EH (cell line): ENCODE measurements at places on chromosomes 2 and 18.

GRCh38 chr18:49072524-49072934 lies 121.8 kb upstream of the SMAD7 start:
- no peak for DNase-seq

DNA sequence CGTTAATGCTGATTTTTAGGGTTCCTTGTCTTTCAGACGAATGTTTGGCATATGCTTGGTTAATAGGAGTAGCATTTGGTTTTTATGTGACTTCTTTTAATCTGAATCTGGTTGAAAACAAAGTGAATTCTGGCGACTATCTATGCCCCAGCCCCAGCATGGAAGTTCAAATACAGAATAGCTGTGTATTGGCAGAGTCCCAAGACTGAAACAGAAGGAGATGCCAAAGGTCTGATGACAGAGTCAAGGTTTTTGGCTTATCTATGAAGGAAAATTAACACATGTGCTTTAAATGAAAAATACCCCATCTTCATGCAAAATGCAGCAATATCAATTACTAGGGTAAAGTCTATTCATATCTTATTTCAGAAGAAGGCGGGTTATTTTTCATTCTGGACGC lies 734.8 kb upstream of the NXPH2 start:
- DNase-seq, result no peak

DNA sequence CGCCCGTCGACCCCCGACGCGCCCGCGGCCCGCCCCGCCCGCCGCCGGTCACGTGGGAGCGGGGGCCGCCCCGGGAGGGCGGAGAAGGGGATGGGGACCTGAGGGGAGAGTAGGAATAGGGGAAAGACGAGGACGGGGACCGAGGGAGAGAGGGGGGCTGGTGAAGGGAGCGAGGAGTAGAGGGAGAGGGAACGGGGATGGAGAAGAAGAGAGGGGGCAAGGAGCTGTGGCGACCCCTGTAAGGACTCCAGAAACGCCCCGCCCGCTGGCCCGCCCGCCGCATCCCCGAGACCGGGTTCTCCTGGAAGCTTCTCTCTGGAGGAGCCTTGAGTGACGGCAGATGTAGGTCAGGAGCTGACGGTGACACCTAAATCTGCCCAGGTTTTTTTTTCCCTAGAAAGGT lies 615 bp downstream of the ADNP2 start:
- peak; percentile 61 for DNase-seq

DNA sequence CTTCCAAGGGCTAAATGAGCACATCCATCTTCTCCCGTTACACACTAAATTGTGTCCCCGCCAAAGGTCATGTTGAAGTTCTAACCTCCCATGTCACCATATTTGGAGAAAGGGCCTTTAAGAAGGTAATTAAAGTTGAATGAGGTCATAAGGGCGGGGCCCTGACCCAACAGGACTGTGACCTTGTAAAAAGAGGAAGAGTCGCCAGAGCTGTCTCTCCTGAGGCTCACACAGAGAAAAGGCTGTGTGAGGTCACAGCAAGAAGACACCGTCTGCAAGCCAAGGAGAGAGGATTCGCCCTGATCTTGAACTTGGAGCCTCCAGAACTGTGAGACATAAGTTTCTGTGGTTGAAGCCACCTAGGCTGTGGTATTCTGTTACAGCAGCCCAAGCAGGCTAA lies 24.1 kb downstream of the TRABD2A start:
- DNase-seq, result no peak

DNA sequence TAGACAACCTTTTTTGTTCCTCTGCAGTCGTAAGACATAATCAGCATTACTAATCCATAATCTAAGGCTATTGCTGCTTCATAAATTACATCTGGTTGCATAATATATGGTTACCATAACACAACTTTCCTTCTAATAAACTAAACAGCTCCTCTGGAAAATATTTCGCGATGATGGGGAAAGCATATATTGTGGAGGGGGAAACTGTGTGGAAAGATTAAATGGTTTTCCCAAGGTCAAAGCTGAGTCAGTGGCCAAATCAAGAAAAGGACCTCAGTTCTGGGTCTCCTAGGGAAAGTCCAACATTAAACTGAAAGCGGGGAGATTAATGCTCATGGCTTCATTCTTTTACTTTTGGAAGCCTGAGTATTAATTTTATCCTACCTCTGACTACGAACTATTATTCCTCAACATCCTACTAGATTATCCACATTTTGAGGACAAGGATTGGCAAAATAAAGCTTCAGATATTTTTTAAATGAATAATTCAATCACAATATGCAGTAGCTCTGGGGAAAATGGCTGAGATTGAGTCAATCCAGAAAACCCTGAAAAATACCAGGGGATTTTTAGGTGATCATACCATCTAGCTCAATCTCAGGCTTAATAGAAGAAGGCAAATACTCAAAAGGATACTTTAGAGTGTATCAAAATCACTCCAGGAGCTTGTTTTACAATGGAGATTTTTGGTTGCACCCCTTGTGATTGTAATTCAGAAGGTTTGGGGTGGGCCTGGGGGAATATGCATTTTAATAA lies 33.8 kb upstream of the STK17B start:
- no peak for DNase-seq

- no peak for DNase-seq
These were observed 203.3 kb downstream of the NR4A2 start for GRCh38 chr2:156129227-156129626.

DNA sequence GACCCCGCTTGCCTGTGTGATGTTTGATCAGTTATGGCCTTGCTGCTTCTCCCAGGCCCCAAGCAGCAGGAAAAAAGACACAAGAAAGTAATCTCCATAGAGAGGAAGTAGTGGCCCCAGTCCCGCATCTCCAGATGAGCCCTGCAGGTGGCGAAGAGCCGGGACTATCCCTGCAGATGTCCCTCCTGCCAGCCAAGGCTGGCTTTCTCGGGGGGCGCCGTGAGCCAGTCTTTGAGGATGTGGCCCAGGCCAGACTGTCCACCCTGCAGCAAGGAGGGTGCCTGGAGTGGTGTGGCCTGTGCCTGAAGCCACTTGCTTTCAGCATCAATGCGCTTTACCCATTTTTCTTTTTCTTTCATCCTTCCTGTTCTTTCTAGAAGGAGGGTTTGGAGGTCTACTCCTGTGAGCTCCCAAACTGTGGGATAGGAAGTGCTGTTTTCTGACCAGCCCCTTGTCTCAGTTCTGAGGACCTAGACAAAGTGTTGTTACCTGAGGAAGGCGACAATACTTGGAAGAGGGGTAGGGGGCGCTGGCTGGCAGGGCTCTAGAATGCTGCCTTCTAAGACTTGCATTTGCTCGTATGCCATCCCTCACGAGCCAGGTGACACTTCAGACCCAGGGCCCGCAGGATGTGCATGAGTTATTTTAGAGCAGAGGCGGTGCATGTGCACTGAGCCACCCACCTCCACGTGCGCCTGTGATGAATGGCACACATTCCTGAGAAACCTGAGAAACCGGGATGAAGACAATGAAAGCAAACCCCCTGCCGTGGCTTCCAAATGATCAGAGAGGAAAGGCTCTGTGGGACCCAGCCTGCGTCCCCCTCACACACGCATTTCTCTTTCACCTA lies 255.8 kb downstream of the FBXO15 start:
- no peak for DNase-seq

DNA sequence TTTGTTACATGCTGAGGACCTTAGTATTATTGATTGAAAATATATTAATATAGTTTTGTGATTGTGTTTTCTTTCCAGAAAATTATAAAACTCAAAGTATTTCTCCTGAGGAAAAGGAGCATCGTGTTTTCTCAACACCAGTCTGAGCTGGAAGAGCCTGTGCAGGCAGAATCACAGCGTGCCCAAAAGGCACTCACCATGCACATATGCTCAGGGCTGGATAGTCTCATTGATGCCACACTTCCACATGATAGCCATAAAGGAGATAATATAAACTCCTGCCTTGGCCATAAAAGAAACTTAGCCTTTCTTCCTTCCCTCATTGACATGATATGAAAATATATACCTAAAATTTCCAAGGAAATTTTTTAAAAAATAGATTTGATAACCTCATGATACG lies 4.0 kb downstream of the PDE1A start:
- DNase-seq, result no peak

GRCh38 chr18:46199515-46200147 lies 95.4 kb downstream of the HAUS1 start:
- DNase-seq, result peak; percentile 62

DNA sequence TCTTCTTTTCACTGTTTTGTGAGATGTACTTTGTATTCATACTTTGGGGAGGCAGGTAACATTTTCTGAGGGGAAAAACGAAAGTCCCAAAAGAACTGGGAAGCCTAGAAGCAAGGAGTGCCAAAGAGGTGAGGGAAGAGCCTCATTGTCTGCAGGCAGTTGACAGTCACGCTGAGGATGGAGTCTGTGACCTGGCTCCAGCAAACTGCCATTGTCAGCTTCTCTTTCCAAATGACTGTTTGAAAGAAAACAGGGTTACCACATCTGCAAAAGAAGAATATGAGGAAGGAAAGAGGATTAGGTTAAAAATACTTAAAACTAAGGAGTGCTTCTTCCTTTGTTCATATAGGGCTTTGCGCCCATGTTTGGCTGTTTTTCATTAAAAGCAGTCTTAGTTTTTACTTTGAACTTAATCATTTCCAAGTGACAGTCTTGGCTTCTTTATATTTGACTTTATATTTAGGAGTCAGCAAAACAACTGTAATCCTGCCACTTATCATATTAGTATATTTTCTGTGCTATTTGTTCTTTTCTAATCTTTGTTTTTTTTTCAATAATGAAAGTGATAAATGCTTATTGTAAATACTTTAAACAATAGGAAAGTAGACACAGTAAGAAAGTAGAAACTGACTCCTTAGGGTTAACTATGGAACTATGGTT lies 35.0 kb downstream of the CERS6 start:
- no peak for DNase-seq

- DNase-seq, result no peak
These were observed 272.0 kb downstream of the TGIF1 start for GRCh38 chr18:3721771-3722648.

- no peak for DNase-seq
These were observed 212.0 kb downstream of the MCFD2 start for GRCh38 chr2:46703588-46703987.

DNA sequence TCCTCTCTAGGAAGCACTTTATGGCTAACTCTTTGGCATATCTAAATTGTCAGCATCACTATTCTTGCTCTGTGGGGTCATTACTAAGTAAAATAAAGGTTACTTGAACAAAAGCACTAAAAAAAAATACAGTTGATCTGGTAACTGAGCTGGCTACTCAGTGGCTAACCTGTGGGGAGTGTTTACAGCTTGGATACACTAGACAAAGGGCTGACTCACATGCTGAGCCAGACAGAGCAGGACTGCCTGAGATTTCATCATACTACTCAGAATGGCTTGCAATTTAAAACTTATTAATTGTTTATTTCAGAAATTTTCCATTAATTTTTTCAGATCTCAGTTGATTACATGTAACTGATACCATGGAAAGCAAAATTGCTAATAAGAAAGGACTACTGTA lies 1690.4 kb upstream of the SLC39A10 start:
- DNase-seq, result no peak

- no peak for DNase-seq
These were observed 471.7 kb downstream of the SOX11 start for GRCh38 chr2:6163932-6164331.

DNA sequence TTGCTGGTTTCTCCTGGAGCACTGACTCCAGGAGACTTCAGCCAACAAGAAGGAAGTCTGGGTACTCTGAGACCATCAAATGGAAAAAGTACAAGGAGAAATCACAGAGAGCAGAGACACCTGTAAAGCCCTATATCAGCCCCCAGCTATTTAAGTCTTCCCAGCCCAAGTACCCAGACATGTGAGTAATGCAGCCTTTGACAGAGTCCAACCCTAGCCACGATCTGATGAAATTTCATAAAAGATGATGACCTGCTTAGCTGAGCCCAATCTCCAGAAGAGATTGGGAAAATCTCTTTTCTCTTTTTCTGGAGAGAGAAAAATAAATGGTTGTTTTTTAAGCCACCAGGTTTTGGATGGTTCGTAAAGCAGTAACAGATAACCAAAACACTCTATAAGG lies 196.6 kb downstream of the NBAS start:
- DNase-seq, result no peak

DNA sequence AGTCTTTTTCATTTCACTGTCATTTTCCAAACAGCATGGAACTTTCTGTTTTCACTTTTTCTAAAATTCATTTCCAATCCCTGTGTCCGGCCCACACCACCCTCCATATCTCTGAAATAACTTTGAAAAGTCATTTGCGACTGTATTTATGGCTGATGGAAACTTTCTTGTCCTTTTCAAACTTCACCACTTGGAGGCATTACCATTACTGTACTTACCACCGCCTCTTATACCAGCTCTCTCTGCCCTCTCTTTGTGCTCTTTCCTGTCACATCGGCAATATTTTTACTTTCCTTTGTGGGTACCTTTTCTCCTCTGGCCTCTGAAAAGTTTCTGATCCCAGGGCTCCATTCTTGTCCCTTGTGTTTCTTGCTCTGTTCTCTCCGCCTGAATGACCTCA lies 39.5 kb upstream of the IL1RL1 start:
- DNase-seq, result no peak

- no peak for DNase-seq
These were observed 307.8 kb downstream of the CYP26B1 start for GRCh38 chr2:71839826-71840225.

DNA sequence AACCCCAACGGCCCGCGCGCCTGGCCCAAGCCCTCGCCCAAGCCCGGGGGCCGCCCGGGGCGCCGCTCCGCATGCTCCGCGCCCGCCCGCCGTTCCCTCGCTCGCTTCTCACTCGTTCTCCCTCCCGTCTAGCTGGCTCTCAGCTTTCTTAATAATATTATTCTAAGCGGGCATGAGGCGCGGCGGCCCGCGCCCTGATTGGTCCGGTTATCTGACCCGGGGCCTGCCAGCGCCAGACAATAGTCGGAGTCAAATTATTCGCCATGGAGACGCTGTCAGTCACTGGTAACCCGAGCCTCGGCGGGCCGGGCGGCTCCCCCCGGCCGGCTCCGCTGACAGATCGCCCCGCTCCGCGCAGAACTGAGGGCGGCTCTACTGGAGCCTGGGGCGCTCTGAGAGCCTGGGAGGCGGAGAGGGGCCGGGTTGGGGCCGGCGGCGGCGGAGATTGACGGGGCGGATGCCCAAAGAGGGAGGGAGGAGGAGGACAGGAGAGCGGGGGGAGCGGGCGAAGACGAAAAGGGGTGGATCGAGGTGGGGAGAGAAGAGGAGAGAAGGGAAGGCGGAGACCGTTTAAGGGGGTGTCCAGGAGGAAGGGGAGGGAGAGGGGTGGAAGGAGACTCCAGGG lies at the start of gene SIX2:
TSS of gene SIX2 (minus strand) at position 150 of the 625 bp plus-strand sequence. CDS start 342 bp downstream, outside the sequence.
- DNase-seq, result peak; percentile 98

DNA sequence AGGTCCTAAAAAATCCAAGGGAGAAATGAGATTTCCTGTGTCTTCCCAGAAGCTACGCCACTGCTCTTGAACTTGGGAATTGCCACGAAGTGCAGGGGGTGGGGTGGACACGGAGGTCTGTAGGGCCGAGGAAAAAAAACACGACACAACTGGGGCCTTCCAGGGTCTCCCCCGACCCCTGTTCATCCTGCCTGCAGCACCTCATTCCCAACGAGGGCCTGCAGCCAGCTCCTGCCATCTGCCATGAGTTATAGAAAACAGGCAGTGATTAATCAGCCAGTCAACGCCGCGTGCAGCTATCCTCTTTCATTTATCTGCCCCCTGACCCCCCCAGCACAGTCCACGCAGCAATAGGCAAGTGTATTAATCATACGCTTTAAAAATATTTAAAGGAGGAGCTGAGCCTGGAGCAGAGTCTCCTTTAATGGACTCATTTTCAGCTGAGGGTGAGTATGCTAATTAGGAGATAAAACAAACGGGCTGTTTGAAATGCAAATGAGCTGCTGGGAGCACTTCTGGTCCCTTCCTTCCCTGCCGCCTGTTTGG lies 209.9 kb downstream of the TFCP2L1 start:
- peak; percentile 97 for DNase-seq

- DNase-seq, result no peak
These were observed 9.5 kb downstream of the TRIB2 start for GRCh38 chr2:12726271-12726670.
